ENCODE measurements at places on chromosomes 12 and 14.

DNA sequence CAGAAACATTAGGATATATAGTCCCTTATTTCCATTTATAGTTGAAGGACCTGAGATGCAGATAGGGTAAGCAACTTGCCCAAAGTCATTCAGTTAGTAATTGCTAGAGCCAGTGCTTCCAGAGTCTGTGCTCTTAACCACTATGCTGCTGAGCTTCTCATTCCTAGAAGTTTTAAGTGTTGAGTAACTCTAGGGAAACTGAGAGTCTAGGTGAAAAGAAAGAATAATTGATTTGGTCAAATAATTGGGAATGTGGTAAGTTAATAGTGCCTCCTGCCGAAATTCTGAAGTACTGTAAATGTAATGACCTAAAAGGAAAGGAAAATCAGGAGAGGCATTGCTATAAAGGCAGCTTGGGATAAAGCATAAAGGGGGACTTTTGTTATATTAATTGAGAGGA lies 14.1 kb downstream of the PYROXD1 start:
- H3K4me1 ChIP-seq: peaks cover 5% of the 10 kb centered on the region
- H3K36me3 ChIP-seq: peaks cover 44% of the 10 kb centered on the region
- no peak overlapping the region for H3K4me3 ChIP-seq
- no peak overlapping the region for H3K27ac ChIP-seq
- no peaks in the 10 kb centered on the region for H3K27me3 ChIP-seq
- DNase-seq: no peak

GRCh38 chr12:63440048-63440447 lies 228.2 kb downstream of the DPY19L2 start:
- no peak overlapping the region for H3K4me3 ChIP-seq
- H3K27ac ChIP-seq: no peak overlapping the region
- no peaks in the 10 kb centered on the region for H3K36me3 ChIP-seq
- H3K4me1 ChIP-seq: no peaks in the 10 kb centered on the region

DNA sequence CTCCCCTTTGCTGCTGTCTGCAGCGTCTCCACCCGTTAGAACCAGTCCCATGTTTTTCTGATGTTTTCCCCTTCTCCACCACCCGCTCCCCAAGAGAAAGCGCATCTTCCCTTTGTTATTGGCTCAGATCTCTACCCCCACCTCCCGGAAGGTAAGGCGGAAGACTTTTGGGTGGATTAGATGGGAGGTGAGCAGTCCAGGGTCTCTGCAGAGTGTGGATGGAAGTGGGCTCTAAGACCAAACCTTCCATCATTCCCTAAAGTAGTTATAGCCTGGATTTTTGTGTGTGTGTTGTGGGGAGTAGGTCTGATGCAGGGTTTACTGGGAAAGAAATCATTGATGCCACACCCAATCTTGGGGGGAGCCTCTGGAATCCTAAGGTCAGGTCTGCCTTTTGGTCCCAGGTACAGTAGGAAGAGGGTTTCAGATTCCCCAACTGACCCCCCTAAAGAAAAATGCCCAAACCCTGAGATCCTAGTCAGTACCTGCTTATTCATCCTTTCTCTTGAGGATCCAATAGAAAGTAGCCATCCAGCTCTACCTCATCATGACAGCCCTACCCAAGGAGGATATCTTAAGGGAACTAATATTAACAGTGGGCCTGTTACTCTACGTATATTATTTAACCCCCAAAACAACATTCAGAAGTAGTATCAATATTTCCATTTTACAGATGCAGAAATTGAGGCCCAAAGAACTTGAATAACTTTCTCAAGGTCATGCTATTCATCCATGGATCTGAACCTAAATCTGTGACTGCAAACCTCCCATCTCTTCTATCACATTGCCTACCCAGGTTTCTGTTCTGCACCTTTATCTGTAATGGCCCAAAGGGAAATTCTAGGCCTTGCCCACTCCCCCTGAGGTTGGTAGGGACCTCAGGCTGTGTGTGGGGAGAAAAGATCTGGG lies 1.1 kb downstream of the KIF5A start:
- no peak for DNase-seq
- peak overlapping the region; percentile 94 for H3K4me3 ChIP-seq
- no peaks in the 10 kb centered on the region for H3K27me3 ChIP-seq
- H3K27ac ChIP-seq: no peak overlapping the region
- peaks cover 38% of the 10 kb centered on the region for H3K4me1 ChIP-seq
- H3K36me3 ChIP-seq: peaks cover 9% of the 10 kb centered on the region

DNA sequence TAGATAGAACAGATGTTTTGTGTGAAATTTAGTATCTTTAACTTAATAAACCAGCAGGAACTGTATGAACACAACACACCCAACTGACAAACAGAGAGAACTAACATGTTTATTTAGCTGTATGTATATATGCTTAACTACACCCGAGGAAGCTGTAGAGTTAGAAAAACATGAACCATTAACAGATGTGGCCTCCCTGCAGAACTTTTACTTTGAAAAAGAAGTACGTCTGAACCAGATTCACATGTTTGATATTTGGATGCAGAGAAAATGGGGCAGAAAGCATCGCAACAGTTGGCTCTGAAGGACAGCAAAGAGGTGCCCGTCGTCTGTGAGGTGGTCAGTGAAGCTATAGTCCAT lies at the start of gene REP15:
Gene REP15 (plus strand): TSS at position 155 of the 360 bp plus-strand sequence. CDS start 116 bp downstream, at position 271.
- no peaks in the 10 kb centered on the region for H3K27me3 ChIP-seq
- peak within 1 kb of the TSS; percentile 45 for H3K27ac ChIP-seq
- no peak within 1 kb of the TSS for H3K4me3 ChIP-seq
- H3K4me1 ChIP-seq: no peaks in the 10 kb centered on the region

GRCh38 chr14:103097994-103098957 lies 3.8 kb downstream of the EXOC3L4 start:
- no peak for DNase-seq
- no peak overlapping the region for H3K4me3 ChIP-seq
- H3K27ac ChIP-seq: no peak overlapping the region

- no peaks in the 10 kb centered on the region for H3K36me3 ChIP-seq
- no peak for DNase-seq
- peaks cover 23% of the 10 kb centered on the region for H3K4me1 ChIP-seq
- H3K4me3 ChIP-seq: no peak overlapping the region
- no peaks in the 10 kb centered on the region for H3K27me3 ChIP-seq
- no peak overlapping the region for H3K27ac ChIP-seq
These were observed 53.7 kb upstream of the GNPNAT1 start for GRCh38 chr14:52845081-52845480.

- no peak overlapping the region for H3K4me3 ChIP-seq
- DNase-seq: no peak
- H3K36me3 ChIP-seq: no peaks in the 10 kb centered on the region
- H3K27ac ChIP-seq: no peak overlapping the region
- peaks cover 10% of the 10 kb centered on the region for H3K4me1 ChIP-seq
These were observed 18.4 kb upstream of the KRT86 start for GRCh38 chr12:52255926-52256583.

Measured in SK-N-SH (cell line).